H1 (cell line): ENCODE measurements at places on chromosomes 3 and 15.
A peak's percentile ranks its signal among the peaks of the same experiment; 100 is the strongest.

DNA sequence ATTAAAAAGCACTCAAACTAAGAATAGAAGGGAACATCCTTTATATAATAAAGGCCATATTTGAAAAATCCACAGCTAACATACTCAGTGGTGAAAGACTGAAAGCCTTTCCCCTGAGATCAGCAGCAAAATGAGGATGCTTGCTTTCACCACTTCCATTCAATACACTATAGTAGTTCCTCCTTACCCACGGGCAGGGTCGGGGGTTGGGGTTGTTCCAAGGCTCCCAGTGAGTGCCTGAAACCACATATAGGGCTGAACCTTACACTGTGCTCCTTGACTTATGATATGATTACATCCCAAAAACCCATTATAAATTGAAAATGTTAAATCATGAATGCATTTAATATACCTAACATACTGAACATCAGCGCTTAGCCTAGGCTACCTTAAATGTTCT lies 37.7 kb downstream of the ALDH1L1 start:
- no peak overlapping the region for H3K27ac ChIP-seq

DNA sequence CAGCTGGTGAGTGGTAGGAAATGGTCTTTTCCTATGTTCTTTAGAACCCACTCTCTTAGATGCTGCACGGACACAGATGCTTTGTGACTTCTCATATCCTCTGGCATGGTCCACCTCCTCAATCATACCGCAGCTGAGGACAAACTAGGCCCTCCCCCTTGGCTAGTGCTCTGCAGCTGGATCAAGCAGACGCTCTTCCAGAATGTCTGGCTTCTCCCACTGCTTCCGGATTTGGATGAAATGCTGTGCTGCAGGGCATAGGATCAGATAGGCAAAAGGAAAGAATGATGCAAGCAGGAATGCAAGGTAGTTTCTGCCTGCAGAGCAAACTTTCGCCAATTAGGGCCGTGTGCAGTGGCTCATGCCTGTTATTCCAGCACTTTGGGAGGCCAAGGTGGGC lies 75.7 kb upstream of the SLC4A7 start:
- no peaks in the 10 kb centered on the region for H3K27me3 ChIP-seq
- H3K4me3 ChIP-seq, result no peak overlapping the region
- no peak for DNase-seq
- no peak overlapping the region for H3K27ac ChIP-seq
- H3K36me3 ChIP-seq, result no peaks in the 10 kb centered on the region

GRCh38 chr15:66514586-66514985 lies 9.5 kb downstream of the ZWILCH start:
- H3K4me3 ChIP-seq, result no peak overlapping the region
- H3K4me1 ChIP-seq, result no peaks in the 10 kb centered on the region
- peaks cover 19% of the 10 kb centered on the region for H3K36me3 ChIP-seq

DNA sequence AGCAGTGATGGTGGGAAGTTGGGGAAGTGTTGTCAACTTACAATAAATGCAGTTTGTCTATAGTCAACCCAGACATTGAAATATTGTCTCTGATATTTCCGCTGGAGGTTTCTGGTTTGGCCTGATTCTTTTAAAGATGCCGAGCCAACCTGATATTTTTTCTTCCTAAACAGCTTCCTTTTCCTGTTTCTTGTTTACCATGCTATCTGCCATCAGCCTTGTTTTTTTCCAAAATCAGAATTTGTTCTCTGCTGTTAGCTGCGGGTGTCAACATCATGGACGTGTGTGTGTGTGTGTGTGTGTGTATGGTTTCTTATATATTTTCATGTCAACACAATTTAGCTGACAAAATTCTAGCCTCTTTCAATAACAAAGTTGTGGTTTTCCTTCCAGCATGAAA lies 41.2 kb upstream of the XCR1 start:
- no peaks in the 10 kb centered on the region for H3K27me3 ChIP-seq
- H3K27ac ChIP-seq, result no peak overlapping the region
- peaks cover 3% of the 10 kb centered on the region for H3K4me1 ChIP-seq
- DNase-seq, result no peak
- H3K36me3 ChIP-seq, result no peaks in the 10 kb centered on the region

- no peak overlapping the region for H3K27ac ChIP-seq
- no peaks in the 10 kb centered on the region for H3K36me3 ChIP-seq
- peak overlapping the region; percentile 35; the same call in 1 of the 2 replicates for H3K4me3 ChIP-seq
- H3K4me1 ChIP-seq, result peaks cover 14% of the 10 kb centered on the region
Measured at GRCh38 chr3:195896361-195897080, 11.8 kb downstream of the TNK2 start.

- no peaks in the 10 kb centered on the region for H3K4me1 ChIP-seq
- no peak overlapping the region for H3K4me3 ChIP-seq
- no peaks in the 10 kb centered on the region for H3K27me3 ChIP-seq
- H3K27ac ChIP-seq, result no peak overlapping the region
- no peaks in the 10 kb centered on the region for H3K36me3 ChIP-seq
- DNase-seq, result no peak
Measured at GRCh38 chr15:29945943-29946596, 123.8 kb upstream of the TJP1 start.

DNA sequence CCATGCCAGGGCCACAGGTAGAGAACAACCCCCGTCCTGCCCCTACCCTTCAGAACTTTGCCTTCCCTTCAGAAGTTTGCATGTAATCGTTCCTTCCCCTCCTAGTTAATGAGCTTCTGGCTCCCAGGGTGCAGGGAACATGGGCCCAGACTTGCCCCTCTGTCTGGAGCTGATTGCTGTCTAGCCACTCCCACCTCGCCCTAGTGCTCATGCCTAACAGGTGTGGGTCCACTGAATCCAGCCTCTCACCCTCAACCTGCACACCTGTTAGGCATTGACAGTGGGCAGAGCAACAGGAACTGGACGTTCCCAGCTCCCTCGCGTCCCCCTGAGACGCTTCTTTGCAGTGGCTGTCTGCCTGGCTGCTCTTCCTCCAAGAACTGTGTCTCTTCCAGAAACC lies 40.3 kb downstream of the WNT5A start:
- no peak overlapping the region for H3K27ac ChIP-seq
- DNase-seq, result peak; percentile 39
- H3K36me3 ChIP-seq, result no peaks in the 10 kb centered on the region

GRCh38 chr3:100902572-100902971 lies 90.6 kb downstream of the ABI3BP start:
- H3K36me3 ChIP-seq, result no peaks in the 10 kb centered on the region
- no peak for DNase-seq
- H3K27ac ChIP-seq, result no peak overlapping the region
- no peak overlapping the region for H3K4me3 ChIP-seq
- H3K27me3 ChIP-seq, result no peaks in the 10 kb centered on the region

GRCh38 chr3:9704347-9705322 lies 1.0 kb downstream of the CPNE9 start:
- no peaks in the 10 kb centered on the region for H3K4me1 ChIP-seq
- H3K27ac ChIP-seq, result no peak overlapping the region
- DNase-seq, result peak; percentile 90

DNA sequence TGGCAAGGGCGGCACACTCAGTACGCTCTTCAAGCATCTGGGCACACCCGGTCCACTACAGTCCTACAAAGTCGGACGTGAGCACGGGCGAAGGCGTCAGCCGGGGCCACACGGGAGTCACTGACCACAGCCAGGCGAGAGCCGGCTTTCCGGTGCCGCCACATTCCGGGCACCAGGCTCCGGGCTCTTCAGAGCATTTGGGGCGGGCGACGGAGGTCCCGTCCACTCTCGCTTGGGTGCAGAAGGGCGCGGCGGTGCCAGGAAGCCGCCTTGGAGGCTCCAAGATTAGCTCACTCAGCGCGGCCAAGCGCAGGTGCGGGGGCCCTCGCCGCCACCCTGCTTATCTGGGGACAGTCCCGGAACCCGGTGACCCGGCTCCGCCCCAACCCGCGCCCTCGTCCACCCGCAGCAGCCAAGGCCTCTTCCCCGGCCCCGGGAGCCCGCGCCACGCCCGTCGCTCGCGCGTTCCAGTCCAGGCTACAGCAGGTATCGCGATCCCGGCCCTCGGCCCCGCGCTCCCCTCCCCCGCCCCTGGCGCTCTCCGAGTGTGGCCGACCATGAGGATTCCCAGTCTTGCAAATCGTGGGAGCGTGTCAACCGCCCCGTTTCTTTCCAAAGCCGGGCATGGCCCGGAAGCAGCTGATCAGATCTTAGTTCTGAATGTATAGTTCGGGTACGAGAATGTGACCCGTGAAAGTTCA lies at the start of gene ADPRH:
Gene ADPRH (plus strand): TSS at position 127 of the 701 bp plus-strand sequence. CDS start 2,678 bp downstream, outside the sequence.
- H3K27me3 ChIP-seq, result peaks cover 4% of the 10 kb centered on the region
- no peak within 1 kb of the TSS for H3K27ac ChIP-seq
- no peaks in the 10 kb centered on the region for H3K36me3 ChIP-seq
- no peak for DNase-seq

DNA sequence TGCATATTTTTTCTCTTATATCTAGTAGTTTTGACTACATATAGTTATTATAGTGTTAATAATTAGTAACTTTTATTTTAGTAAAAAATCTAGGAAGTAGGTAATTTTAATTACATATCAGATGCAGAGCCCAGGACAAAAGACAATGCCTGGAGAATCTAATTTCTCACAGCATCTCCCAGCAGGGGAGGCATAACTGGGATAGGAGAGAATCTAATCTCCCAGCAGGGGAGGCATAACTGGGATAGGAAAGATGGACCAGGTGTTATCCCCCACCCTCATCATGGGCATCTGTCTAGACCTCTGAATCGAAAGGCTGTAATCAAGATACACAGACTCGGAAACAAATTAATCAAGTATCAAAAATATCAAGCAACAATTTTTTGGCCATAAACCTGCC lies 58.2 kb downstream of the OSTN start:
- H3K27me3 ChIP-seq, result no peaks in the 10 kb centered on the region
- no peak for DNase-seq
- no peak overlapping the region for H3K4me3 ChIP-seq
- no peak overlapping the region for H3K27ac ChIP-seq

- no peak for DNase-seq
- no peak overlapping the region for H3K27ac ChIP-seq
- no peaks in the 10 kb centered on the region for H3K27me3 ChIP-seq
- H3K4me3 ChIP-seq, result no peak overlapping the region
- H3K4me1 ChIP-seq, result no peaks in the 10 kb centered on the region
Measured at GRCh38 chr15:100695048-100695447, 92.7 kb downstream of the ASB7 start.

DNA sequence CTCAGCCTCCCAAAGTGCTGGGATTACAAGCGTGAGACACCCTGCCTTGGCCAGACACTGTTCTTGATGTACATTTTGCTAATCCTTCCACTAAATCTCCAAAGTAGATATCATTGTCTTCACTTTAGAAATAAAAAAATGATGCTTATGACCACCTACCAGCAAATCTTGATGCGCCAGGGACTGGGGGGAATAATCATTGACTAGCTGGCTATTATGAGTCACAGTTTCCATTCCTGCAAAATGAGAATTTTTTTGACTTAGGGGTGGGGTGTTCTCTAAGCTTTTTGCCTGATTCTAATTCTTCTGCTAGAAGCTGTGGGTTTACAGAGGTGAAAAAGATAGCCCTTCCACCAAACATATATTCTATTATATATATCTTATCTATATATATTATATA lies 17.1 kb upstream of the RFC4 start:
- H3K4me1 ChIP-seq, result peaks cover 15% of the 10 kb centered on the region
- no peaks in the 10 kb centered on the region for H3K36me3 ChIP-seq
- H3K27me3 ChIP-seq, result peaks cover 16% of the 10 kb centered on the region
- H3K4me3 ChIP-seq, result no peak overlapping the region
- H3K27ac ChIP-seq, result no peak overlapping the region
- DNase-seq, result no peak

DNA sequence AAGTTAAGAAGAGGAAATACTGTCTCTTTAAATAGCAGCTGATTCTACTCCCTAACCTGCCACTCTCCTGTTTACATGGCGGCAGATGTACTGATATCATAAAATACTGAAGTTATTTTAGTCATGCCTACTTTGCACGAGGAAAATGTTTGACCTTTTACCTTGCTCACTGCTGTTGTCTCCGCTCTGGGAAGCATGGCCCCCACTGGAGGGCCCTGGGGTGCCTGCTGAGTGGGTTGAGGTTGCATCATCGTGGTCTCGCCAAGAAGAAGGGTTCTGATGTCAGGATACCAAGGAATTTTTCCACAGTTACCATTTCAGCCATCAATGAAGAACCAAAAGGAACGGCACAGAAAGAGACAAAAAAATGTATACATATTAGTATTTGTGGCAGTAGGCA lies 16.7 kb downstream of the MEIS2 start:
- H3K4me3 ChIP-seq, result no peak overlapping the region
- DNase-seq, result no peak
- no peaks in the 10 kb centered on the region for H3K27me3 ChIP-seq
- no peaks in the 10 kb centered on the region for H3K4me1 ChIP-seq
